ENCODE measurements at places on chromosomes 1 and 21.

DNA sequence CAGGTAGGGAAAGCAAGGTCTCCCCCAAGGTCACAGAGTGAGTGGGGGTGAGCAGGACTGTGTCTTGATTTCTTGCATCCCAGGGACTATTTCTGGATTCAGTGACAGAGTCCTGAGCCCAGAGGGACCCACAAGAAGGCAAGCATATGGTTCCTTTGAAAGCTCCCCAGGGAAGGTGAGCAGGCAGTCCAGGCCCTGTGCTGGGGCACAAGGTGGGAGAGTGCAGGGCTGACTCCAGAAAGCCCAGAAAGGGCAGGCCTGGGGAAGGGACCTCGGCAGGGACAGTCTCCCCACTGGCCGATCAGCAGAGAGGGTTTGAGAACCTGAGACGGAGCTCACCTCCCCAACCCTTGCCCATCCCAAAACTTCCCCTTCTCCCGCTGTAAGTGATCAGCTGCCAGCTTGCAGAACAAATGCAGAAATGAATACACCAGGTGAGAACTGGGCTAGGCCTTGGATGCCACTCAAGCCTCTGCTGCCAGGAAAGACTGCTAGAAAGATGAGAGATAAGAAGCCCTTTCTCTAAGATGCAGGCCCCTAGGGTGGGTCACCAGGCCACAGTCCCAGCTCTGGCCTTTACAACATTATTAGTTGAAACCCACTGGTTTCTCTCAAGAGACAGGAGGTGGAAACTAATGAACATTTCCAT is 121.0 kb downstream of the GLIS1 start:
- no peak for DNase-seq

- DNase-seq: no peak
Measured at GRCh38 chr1:178594133-178594532, 81.2 kb downstream of the TEX35 start.

DNA sequence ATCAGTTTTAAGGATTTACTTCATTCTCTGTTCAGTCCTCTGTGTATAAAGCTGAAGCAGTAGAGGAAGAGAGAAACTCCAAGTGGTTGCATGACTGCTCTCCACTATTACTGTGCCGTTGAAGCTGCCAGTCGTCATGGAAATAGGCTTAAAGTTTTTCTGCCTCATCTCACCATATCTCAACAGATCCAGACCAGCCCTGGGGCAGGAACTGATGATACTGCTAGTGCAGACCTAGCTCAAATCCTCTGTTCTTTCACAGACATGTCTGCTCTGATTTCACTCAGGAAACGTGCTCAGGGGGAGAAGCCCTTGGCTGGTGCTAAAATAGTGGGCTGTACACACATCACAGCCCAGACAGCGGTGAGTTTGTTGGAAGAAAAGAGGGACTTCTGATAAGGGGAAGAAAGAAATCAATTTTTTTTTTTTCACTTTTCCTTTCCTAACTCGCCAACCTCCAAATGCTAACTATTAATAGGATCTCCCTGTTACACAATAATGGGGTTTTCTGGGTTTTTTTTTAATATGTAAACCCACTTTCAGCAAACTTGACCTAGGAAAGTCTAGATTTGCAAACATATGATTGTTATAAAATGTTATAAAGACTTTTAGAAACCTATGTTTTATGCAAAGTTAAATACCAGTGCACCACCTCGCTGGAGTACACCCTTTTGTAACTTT is 22.2 kb upstream of the STRIP1 start:
- DNase-seq: no peak

DNA sequence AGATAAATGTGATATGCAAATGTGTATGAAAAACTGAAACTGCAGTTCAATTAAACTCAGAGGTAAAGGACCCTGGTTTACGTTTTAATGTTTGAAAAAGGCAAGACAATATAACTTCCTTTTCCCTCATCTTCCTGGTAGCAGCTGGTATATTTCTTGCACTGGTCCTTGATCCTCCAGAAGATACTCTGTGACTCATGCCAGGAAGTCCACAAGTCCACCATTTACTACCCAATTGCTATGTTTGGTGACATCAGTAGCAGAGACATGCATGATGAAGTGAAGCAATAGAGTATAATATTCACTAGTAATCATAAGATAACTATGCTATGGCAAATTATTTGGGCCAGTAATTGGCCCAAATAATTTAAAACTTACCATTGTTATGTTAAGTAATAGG is 774.5 kb upstream of the NEGR1 start:
- DNase-seq: no peak

DNA sequence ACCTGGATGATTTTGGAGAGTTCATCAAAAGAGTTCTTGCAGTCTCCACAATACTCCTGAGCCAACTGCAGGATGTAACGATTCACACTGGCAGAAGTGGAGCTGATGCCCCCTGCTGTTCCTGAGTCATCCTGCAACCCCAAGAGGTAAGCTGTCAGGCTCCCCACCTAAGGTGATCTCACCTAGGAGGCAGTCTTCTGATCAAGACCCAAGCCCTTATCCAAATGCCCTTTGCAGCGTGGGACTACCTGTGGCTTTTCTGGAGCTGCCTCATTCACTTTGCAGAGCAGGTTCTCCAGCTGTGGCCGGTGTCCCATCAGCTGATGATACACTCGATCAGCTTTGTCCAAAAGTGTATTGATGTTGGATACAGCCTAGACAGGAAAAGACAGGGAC is 96.4 kb downstream of the UBR4 start:
- DNase-seq: no peak

DNA sequence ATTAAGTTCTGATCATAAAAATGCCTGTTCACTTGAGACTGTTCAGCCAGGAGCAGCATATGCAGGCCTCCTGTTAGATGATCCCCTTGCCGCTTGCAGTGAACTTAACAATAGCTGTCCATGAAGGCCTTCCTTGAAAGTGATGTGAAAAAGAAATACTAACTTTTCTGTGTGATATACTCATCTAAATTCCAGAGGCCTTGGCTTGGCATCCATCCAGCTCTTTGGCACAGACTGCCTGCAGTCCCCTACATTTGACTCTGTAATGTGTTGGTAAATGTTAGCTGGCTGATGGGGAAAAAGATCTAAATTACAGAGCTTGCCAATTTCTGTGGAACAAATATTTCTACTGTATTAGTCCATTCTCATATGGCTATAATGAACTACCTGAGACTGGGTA is 73.7 kb downstream of the KCNK2 start:
- DNase-seq: no peak

GRCh38 chr1:59707178-59707791 is 107.5 kb upstream of the HOOK1 start:
- peak; percentile 49 for DNase-seq

DNA sequence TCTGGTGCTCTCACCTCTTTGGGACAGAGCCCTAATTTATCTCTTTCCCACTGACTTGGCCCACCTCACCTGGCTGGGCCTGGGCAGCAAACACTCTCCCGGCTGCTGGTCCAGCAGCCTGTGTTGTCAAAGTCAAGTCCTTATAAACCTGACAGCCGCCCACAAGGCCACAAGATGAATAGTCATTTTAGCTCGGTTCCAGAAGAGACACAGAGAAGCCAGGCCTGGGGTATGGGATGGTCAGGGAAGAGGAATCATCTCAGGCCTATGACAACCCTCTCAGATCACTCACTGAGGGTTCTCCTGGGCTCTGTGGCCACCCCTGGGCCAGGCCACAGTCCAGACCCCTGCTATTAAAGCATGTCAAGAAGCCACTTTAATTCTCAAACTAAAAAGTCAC is 158.5 kb downstream of the FOXD2 start:
- DNase-seq: no peak

GRCh38 chr1:98103617-98104285 is 182.9 kb upstream of the DPYD start:
- DNase-seq: no peak

DNA sequence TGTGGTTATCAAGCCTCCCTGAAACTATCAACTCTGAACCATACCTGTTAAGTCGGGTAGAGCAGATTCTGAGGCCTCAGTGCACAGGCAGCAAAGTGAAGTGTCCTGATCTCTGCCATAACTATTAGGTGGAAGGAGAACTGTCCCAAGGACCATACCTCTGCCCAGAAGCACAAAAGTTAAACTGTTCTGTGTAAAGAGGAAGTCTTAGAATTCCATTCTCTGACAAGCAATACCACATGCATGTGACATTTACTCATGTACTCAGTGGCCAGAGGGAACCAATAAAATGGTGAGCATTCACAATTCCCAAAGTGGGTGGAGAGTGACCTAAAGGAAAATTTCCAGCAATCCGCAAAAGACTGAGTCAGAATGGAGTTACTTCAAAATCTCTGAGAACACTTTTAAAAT is 61.0 kb downstream of the TOR3A start:
- no peak for DNase-seq

DNA sequence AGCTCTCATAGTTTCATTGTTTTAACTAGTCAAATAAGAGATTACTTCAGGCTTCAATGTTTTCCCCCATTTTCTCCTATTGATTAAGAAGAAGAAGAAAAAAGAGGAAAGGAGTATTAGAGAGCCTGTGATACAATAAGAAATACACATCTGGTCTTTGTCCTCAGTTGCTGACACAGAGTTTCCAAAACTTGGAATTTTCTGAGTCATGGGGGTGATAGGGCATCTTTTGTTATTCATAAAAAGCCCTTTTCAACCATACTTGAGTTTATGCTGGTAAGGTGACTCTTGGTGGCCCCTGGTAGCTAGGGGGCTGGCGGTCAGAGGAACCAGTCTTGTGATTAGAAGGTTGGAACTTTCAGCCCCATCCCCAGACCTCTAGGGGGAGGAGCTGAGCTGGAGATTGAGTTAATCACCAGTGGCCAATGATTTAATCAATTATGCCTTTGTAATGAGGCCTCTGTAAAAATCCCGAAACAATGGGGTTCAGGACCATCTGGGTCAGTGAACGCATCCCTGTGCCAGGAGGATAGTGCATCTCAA is 28.9 kb upstream of the KLF18 start:
- DNase-seq: no peak

DNA sequence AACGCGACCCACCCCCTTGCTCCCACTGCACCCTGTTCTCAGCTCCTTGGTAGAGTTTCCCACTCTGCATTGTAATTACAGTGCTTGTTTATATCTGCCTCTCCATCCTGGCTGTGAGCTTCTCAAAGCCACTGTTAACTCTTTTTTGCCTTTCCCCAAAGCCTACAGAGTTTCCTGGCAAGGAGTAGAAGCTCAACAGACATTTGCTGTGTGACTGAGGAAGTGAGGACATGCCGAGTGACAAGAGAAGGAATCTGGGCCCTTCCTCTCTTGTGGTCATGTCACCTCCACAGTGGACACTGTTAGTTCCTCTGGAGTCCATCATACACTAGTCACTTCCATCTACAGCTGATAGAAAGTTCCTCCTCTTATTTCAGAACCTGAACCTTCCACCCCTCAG is 6.1 kb upstream of the IGSF8 start:
- no peak for DNase-seq

DNA sequence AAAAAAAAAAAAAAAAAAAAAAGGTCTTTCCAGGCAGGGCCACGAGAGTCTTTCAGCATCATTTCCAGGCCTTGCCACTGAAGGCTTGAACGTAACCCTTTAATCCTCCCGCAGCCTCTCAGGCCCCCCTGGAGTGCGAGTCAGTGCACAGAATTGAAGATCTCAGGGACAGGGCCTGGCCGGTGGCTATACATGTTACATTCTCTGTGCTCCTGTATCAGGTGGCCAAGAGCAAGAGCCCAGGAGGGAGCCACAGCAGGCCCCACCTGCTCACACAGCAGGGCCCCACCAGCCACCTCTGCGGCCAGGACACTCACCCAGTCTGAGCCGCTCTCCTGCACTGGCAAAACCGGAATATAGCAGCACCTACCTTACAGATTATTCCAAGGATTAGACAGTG is 34.1 kb upstream of the SLC25A33 start:
- no peak for DNase-seq
